Subcutaneous adipose tissue (tissue), 4 donors: ENCODE measurements at places on chromosomes 5 and 9. TPM values are rescaled to one million over a fixed set of nuclear protein-coding genes. Genes with fewer than 3 reads are reported as not detected.

The TEX48 gene
- total RNA-seq: not detected

The ADAMTS2 gene
- total RNA-seq: 26.7 TPM

The GMCL2 gene
- total RNA-seq: not detected

The SCGB3A2 gene
- total RNA-seq: not detected

The CAVIN4 gene
- 0.19 TPM for total RNA-seq

The MAP3K1 gene
- 19.6 TPM for total RNA-seq

The RABL6 gene
- total RNA-seq: 29.4 TPM

The LRRC19 gene
- not detected for total RNA-seq

The EQTN gene
- total RNA-seq: 1.1 TPM

The SLC27A6 gene
- not detected for total RNA-seq

The TLE1 gene
- total RNA-seq: 37.7 TPM

The C9orf57 gene
- total RNA-seq: not detected

The PCDHA4 gene
- total RNA-seq: 0.85 TPM

The LCN12 gene
- not detected for total RNA-seq

The NUTM2F gene
- not detected for total RNA-seq

The KCNV2 gene
- total RNA-seq: not detected

The SLC6A7 gene
- not detected for total RNA-seq

The DEPDC1B gene
- total RNA-seq: 0.85 TPM

The IL33 gene
- 15.8 TPM for total RNA-seq

The RNF183 gene
- not detected for total RNA-seq

The CCDC192 gene
- total RNA-seq: not detected

The C5orf52 gene
- not detected for total RNA-seq

The MOB3B gene
- 13.0 TPM for total RNA-seq

The EGFL7 gene
- total RNA-seq: 47.6 TPM

The SLCO6A1 gene
- total RNA-seq: not detected
